NCI-H748 treated with DMSO at 0.1 percent for 48 hours (cell line): ENCODE measurements at places on chromosomes 2 and 18.

- DNase-seq = peak; percentile 57
Observed at GRCh38 chr2:106956416-106956815, 70.4 kb upstream of the ST6GAL2 start.

- DNase-seq = no peak
Observed at GRCh38 chr18:38690626-38691025, 1125.0 kb upstream of the CELF4 start.

DNA sequence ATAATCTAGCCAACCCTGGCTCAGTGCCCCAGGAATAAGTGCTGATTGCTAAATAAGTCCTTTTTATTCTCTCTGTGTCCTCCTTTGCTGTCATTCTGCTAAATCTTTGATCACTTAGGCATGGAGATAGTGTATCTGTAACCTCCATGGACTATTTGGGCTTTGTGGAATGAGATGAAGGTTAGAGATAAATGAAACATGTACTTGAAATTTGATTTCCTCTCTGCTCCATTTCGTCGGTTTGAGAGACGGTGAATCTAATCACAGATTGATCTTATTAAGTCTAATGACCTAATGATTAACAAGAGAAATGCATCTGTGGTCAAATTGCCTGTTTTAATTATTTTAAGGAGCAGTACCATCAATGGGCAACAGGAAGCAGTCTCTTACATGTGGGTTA, 159.2 kb downstream of the RIT2 start:
- no peak for DNase-seq

GRCh38 chr2:61469424-61470121, 1.3 kb downstream of the USP34 start:
- DNase-seq = no peak

GRCh38 chr2:16494836-16495508, 170.7 kb downstream of the CYRIA start:
- no peak for DNase-seq

- DNase-seq = no peak
Observed at GRCh38 chr2:55482186-55482884, 37.2 kb upstream of the CFAP36 start.

DNA sequence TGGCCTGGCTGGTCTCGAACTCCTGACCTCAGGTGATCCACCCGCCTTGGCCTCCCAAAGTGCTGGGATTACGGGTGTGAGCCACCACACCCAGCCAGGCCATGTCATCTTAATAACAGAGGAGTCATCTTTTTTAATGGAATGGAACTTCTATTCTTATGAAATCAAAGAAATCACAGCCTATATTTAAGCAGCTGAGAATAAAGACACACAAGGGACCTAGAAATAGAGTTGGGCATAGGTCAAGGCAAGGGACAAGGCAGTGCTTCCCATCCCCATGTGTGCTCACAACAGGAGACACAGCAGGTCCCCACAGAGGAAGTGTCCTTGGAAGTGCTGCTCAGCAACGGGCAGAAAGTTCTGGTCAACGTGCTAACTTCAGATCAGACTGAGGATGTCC, 3.2 kb downstream of the SNX17 start:
- DNase-seq = no peak

- no peak for DNase-seq
Observed at GRCh38 chr2:138767101-138767500, 13.1 kb downstream of the NXPH2 start.

GRCh38 chr2:191836853-191837769, 9.8 kb downstream of the CAVIN2 start:
- DNase-seq = no peak

GRCh38 chr2:206530727-206531126, 87.4 kb downstream of the ADAM23 start:
- no peak for DNase-seq

DNA sequence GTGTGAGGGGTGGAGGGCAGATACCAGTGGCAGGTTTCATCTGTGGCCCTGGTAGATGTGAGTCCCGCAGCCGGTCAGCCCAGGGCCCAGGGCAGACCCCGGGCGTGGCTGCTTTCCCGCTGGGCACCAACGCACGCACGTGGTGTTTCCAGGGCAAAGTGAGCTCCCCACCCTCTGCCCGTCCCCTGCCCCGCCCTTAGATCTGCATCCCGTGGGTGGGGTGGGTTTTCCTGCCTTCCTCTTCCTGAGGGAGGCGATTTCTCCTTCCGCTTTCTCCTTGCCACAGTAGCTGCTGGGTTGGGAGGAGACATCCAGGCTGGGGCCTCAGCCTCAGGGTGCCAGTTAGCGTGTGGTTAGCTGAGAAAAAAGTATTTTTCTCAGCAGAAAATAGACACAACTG, 49.6 kb downstream of the ODC1 start:
- DNase-seq = no peak

DNA sequence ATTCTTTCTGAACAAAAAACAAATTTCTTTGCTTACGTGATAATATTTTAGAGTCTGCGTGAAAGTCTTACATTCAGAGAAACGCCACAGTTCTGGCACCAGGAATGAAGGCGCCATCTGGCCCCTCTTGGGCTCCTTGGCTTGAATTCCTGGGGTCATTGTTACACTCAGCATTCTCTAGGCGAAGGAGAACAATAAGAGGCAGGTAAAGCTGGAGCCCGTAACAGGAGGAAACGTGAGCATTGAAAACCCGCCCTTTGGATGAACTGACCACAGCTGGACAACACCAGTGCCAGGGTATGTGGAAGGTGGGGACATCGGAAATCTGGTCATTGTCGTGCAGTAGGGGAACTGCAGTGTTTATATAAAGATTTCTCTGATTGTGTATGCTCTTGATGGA, 144.8 kb downstream of the RNF152 start:
- no peak for DNase-seq

- no peak for DNase-seq
Observed at GRCh38 chr2:43082111-43082894, 144.1 kb downstream of the ZFP36L2 start.

- DNase-seq = no peak
Observed at GRCh38 chr2:83365476-83365875, 1093.6 kb downstream of the SUCLG1 start.

DNA sequence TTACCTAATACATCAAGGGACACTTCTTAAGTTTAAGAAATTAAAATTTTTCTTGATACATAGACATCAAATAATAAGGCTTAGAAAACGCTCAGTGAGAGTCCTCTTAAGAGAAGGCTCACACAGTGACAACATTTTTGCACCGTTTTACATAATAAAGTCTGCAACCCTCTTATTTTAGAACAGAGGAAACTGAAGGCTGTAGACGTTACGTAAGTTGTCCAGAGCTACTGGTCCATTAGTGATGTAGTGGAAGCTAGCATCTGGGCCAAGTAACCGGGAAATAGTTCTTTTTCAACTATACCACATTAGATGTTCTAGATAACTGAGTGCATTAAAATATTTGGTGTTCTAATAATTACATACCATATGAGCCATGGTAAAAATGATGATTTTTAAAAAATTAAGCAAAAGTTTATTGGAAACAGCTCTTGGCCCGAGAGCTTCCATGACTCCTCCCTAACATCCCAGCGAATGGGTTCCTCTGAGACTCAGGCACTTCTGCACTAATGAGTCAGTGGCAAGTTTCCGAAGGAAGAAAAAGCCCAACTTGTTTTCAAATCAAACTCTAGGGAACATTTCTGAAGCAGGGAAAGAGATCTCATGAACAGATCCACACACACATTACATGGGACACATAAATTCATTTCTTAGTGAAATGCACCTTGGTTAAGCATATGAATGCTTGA, 232.6 kb upstream of the PXDN start:
- no peak for DNase-seq

DNA sequence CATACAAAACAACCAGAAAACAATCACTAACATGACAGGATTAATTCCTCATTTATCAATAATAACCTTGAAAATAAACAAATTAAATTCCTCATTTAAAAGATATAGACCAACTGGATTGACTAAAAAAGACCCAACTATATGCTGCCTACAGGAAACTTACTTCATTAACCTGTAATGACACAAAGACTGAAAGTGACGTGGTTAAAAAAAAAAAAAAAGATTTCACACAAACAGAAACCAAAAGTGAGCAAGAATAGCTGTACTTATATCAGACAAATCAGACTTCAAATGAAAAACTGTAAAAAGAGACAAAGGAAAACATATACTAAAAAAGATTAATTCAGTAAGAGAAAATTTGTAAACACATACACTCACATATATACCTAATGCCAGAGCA, 201.2 kb downstream of the CCDC178 start:
- DNase-seq = no peak

- no peak for DNase-seq
Observed at GRCh38 chr18:3135536-3135935, 84.2 kb downstream of the MYOM1 start.

DNA sequence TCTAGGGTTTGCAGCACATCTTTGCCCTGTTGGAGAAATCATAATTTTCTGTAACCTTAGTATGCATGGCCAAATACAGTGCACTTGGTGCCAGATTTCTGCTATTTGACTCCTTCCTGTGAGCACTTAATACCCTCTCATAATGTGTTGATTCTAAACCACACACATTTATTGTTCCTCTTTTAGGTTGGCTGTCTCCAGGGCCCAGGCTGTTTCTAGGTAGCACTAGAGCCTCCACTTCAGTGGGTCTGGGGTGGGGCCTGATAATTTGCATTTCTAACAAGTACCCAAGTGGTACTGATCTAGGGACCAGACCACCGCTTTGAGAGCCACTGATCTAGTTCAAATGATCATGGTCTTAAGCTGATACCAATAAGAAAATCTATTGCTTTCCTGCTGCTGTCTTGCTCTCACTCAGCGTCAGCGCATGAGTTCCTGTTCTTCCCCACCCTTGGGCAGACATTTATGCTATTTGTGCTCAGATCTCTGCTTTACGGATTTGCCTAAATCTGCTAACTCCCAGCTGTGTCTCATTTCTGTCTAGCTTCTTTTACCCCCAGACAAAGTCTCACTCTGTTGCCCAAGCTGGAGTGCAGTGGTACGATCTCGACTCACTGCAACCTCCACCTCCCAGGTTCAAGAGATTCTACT, 7.4 kb downstream of the PTRHD1 start:
- DNase-seq = no peak

DNA sequence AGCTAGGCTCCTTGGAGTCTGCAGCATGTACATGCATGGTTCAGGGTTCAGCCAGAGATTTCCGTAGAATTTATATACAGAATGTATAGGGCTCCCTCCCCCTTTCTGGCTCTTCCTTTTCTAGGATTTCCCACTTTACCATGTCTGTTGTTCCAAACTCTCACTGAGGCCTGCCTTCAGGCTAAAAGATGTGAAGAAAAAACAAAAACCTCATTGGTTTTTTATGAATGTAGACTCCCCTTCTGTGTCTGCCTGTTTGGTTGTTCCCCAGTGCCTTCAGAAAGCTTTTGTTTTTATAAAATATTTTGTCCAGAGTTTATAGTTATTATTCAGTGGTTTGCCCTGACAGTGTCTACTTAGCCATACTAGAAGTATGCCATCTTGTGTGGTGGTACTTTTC, 3.6 kb downstream of the NDUFV2 start:
- no peak for DNase-seq

- no peak for DNase-seq
Observed at GRCh38 chr2:120771111-120771780, 35.6 kb downstream of the GLI2 start.

DNA sequence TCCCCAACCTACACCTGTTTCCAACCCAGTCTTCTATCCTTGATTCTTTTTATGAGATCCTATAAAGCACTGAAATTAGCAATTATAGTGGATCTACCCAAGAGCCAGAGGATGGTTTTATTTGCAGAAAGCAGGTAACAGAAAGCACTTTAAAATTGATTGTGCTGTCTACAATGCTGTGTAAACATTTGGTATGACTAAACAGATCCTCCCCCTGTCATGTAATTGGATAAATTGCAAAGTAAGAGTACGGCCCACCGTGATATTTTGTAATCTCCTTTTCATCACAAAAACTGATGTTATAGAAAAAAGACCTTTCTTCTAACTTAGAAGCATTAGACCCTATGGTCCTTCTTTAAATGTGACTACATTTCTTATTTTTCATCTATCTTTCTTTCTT, 11.3 kb upstream of the PPP3R1 start:
- DNase-seq = peak; percentile 52
